ENCODE measurements at places on chromosomes 5 and 9.

GRCh38 chr5:74648835-74649293 lies 8.3 kb upstream of the ENC1 start:
- no peak for DNase-seq

GRCh38 chr5:168401880-168402279 lies 84.4 kb upstream of the RARS1 start:
- no peak for DNase-seq

GRCh38 chr9:75487856-75488718 lies 399.8 kb downstream of the OSTF1 start:
- no peak for DNase-seq

DNA sequence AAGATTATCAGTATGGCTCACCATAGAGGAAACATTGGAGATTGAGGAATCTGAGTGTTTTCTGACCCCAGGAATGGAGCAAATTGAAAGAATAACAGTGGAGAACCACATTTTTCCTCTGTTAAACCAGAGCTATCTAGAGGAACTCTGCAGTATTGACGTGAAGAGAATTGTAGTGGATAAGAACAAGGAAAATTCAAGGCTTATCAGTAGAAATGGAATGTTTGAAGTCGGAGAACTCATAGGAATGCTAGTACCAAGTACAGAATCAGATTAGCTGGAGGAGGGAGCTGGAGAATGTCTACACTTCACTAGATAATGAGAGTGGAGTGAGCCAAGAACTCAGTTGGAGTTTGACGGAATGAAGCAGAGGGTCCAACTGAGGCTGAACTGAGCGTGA lies 50.3 kb downstream of the SNCAIP start:
- no peak for DNase-seq

- DNase-seq = no peak
These were observed 191.9 kb upstream of the GAS1 start for GRCh38 chr9:87139099-87139730.

GRCh38 chr9:127783111-127784008 lies 2.5 kb upstream of the CDK9 start:
- no peak for DNase-seq

Measured in esophagus squamous epithelium (tissue), 5 donors.